ENCODE measurements at places on chromosomes 12 and 14.

GRCh38 chr12:31312431-31312830, 13.5 kb downstream of the SINHCAF start:
- DNase-seq, result no peak

- no peak for DNase-seq
Observed at GRCh38 chr12:95837240-95838038, 21.3 kb upstream of the SNRPF start.

GRCh38 chr12:78802593-78802992, 62.0 kb upstream of the SYT1 start:
- no peak for DNase-seq

DNA sequence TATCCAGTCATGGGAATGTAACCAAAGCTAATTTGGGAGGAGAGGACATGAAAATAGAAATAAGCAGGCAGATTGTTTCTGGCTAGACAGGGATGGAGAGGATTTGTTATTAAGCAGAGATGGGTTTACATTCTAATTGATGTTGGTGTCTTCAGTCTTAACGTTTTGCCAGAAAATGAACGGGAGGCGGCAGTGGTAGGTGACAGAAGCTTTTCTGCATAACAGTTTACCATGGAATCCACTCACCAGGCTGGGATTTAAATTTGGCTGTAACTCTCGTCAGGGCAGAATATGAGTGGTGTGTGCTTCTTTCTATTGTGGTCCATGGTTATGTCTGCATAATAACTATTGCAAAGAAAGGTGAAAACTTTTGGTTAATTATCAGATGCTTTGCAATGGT, 50.2 kb upstream of the OTX2 start:
- no peak for DNase-seq

GRCh38 chr12:9669019-9669326, 540 bp upstream of the CLEC2D start:
- DNase-seq, result no peak

DNA sequence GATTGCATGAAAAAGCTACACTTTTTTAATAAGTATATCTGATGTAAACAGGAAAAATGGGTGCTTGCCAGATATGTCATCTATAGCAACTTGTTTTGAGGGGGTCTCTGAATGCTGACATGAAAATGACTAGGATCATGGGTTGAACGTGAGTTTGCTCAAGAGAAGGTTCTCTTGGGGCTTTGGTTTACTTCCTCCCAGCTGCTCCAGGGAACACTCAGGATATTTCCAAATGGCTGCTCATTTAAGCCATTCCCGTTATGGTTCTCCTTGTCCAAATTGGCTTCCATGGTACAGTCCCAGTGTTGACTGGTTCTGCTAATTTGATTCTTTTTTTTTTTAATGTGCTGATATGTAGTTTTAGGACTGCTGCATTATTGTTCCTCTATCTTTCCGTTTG, 118.3 kb downstream of the ETV6 start:
- DNase-seq, result no peak
